ENCODE measurements at places on chromosomes 7 and 10.

DNA sequence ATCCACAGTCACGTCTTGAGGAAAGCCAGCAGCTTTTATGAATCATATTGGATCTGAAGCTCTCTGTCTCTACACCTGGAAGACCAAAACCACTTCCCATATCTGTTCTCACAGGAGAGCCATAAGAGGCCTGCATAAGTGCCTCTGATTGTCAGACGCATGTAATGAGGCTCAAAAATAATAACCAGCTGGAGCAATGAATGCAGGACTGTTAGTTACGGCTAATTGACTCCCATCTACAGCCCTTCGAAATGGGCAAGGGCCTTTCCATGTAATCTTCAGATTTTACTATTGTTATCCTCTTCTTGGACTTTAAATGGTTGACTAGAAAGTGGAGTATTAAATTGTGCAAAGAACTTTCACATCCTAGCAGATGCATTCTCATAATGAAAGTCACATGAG, 4.4 kb upstream of the SEMA3C start:
- no peak for DNase-seq

DNA sequence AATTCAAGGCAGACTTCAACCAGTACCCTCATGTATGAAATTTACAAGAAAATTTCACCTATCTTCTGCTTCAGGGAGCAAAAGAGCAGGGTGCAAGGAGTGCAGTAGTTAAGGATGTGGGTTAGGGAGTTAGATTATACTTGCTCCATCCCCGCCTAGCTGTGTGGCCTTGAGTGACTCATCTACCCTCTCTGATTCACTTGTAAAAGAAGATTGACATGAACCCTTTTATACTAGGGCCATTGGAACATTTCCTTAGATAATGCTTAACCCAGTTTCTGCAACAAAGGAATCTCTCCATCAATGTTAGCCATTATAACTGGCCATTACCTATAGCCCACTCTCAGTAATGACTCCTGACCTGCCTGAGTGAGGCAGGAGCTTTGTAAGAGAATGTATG, 10.2 kb upstream of the HSPA12A start:
- no peak for DNase-seq

GRCh38 chr7:90777041-90777440, 180.9 kb downstream of the CDK14 start:
- no peak for DNase-seq

DNA sequence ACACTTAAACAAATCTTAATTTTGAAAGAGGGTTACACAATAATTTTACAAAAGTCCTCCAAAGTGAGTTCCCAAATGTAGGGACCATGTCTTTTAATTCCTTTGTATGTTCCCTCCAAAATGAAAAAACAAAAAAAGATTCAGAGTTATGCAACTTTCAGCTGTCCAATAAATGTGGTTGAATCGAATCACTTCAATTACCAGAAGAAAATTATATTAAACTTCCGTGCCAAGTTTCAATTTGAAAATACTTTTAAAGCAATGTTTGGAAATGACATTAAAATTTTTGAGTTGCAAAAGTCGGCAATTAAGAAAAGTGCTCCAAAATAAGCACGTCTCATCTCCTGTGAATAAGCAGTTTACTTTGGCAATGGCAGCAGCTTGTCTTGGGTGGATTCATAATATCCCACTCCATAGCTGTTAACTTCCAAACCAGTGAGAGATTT, 60.3 kb upstream of the C1GALT1 start:
- DNase-seq, result no peak

DNA sequence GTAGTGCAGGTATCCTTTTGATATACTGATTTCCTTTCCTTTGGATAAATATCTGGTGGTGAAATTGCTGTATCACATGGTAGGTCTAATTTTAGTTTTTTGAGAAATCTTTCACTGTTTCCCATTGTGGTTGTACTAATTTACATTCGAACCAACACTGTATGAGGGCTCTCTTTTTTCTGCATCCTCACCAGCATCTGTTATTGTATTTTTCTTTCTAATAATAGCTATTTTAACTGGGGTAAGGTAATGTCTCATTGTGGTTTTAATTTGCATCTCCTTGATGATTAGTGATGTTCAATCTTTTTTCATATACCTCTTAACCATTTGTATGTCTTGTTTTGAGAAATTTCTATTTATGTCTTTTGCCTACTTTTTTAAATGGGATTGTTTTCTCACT, 335.4 kb upstream of the MTPN start:
- no peak for DNase-seq

DNA sequence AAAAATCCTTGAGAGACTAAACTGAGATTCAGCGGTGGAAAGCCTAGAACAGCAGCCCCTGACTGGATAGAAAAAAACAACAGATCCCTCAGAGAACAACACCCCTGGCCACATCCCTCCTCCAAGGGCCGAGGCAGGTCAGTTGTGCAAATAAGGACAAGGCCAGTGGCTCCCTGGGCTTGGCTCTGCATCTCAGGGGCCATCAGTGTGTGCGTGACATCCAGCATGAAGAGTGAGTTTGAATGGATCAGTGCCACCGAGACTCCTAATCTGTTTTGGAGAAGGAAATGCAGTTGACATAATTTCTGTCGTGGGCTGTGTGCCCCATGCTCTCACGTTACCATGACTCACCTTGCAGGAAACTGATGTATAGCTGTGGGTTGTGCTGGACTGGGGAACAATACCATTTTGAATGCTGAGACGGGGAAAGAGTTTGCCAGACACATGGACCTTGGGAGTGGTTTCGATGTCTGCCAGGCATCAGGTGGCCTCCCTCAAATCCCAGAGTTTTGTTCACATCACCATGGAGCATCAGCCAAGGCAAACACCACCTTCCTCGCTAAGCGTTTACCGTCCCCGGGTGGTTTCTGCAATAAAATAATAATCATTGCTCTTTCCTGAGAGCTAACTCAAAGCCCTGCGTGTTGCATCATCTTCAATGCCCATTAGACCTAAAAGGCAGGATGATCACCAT, 153.2 kb upstream of the FZD8 start:
- DNase-seq, result no peak

- no peak for DNase-seq
These were observed 52.2 kb downstream of the STEAP1B start for GRCh38 chr7:22447762-22448161.

DNA sequence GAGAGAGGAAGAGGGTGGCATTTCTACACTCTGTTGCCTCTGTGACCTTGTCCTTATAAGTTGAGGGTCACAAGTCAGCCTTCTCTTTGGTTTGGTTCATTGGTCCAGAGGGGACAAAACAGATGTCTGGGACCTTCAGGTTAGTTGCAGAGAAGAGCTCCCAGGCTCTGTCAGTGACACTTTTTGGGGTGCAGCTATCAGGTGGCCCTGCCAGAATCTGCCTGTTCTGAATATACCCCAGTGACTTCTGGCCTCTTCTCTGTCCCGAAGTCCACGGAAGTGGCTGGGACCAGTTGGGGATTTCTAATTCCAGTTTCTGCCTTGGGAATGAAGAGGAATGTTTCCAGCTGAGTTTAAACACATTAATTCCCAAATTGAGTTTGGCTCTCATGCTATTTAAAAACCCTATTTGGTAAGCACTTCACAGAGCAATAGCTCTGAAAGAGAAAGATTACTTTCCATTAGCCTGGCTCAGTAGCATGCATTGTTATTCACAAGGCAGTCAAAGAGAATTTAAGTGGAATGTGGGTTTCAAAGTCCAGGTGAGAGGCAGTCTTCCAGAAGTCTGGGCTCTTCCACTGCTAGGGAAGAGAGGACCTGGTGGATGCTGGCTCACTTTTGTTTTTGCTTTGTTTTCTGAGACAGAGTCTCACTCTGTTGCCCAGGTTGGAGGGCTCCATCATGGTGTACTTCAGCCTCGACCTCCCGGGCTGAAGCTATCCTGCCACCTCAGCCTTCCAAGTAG, 237.8 kb upstream of the GALNT17 start:
- DNase-seq, result no peak

- no peak for DNase-seq
These were observed 116.2 kb upstream of the MKX start for GRCh38 chr10:27861781-27862180.

- peak; percentile 26 for DNase-seq
These were observed 153.2 kb downstream of the KLF6 start for GRCh38 chr10:3631701-3632330.

DNA sequence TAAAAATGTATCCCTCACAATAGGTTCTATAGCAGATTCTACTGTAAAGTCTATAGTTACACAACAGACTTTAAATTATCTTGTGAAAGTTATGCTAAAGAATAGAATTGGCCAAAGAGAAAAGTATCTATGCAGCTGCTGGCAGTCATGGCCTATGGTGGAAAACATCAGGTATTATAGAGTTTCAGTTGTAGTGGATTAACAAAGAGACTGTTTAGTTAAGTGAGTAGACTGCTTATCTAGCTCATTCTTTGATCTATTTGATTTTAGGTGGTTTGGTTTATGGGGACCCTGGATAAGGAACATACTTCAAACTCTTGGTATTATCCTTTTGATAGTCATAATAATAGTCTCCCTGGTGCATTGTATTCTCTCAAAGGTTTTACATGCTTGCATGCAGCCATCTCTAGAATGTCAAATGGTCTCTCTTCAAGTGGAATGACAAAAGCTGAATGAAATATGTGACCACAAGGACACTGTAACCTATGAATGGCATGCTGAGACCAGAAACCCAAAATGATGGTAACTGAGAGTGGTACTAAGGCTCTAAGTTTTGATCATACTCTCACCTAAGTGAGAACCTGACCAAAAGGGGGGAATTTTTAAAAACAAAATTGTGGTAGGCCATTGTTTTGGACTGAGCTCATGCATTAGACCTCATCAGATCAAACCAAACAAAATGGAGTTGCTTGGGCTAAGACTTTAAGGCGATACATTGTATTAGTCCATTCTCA, 54.9 kb upstream of the NAMPT start:
- DNase-seq, result no peak

DNA sequence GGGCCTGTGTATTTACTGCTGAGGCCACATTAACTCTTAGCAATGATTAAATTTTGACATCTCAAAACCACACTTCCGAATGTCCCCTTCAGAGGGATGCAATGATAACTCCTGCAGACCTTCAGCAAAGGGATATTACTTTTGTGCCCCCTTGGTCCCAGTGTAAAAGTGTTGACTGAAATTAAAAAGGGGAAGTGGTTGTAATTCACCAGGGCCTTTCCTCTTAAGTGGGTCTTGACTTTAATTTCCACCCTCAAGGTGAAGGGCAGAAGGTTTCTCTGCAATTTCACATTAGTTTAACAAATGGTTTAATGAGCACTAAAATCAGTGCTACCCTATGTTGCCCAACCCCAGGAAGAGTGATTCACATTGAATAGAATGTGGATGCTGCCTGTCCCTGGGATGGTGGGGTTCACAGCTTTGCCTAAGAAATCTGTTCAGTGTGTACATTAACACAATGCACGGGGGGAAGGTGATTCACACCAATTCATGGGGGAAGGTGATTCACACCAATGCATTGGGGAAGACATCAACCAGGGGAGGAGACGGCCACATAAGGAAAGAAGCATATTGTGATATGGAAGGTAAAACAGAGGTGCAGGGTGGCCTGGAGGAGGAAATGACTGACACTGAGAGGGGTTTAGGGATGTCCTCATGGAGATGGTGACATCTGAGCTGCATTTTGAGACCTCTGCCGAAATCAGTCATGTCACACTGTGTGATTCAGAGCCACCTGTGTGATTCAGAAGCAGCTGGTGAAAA, 19.4 kb upstream of the TNS3 start:
- no peak for DNase-seq

DNA sequence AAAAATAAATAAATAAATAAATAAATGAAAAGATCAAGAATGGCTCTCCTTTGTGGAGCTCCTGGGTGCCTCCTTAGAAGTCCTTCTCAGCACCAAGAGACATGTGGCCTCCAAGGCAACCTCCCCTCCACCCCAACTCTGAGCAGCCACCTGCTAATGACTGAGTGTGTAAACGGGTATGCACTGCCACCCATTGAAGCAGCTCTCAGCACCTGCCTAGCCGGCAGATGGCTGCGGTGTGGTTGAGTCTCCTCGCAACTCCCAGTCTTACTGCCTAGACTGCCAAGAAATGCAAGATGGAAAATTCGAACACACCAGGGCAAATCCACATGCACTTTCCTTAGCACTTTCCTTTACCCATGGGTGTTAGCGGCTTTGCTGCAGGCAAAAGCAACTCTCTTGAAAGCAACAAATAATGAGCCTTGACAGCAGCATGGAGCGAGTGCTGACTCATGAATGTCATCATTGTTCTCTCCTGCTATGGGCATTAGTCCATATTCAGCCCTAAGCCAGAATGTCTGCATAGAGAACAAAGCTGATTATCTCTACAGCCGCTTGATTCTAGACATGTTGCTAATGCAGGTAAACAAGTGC, 913.9 kb upstream of the AUTS2 start:
- DNase-seq, result peak; percentile 81

DNA sequence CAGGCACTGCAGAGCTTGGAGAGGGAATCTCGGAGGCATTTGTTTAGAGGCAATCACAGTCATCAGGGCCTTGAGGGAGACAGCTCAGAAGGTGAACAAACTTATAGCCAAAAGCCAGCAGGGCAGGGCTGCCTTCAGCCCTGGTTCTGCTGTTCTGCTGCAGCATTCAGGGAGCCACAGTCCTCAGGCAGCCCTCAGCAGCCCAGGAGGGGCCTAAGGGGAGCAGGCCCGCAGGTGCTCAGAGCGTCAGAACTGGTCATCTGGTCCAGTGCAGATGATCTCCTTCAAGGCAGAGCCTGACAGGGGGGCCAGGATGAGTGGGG, 84.7 kb downstream of the ARHGAP22 start:
- DNase-seq, result no peak

DNA sequence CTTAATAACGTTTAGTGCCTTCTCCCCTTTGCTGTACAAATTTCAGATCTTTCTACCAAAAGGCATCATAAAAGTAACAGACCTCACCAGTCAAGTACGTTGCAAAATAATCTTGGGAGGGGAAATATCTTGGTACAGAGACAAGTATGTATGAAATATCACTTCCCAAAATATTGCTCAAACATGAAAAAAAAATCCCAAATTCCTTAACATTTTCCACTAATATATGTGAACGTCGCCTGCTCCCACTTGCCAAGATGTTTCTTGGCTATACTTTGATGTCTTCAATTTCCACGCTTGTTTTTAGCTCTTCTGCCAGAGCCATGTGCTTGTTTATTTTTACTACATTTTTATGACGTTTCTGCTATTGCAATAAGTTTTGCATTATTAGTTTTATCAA, 223.5 kb downstream of the PLXNA4 start:
- DNase-seq, result no peak

DNA sequence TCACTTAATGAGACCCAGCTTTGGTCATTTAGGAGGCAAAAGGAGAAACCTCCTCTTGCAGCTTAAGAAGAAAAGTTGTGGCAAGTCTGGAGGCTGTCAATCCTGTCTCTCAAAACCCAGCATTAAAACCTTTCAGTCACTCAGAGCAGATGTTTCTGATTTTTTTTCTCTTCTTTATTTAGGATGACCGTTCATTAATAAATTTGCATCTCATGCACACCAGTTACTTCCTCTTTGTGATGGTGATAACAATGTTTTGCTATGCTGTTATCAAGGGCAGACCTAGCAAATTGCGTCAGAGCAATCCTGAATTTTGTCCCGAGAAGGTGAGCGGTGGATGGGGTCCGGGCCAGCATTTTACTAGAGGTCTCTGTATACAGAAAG, 32.0 kb downstream of the TMEM248 start:
- no peak for DNase-seq

All from NCI-H82 (cell line).